Right lobe of liver (tissue), 6 donors: ENCODE measurements at places on chromosomes 3 and 15. TPM values are rescaled to one million over a fixed set of nuclear protein-coding genes. Genes with fewer than 3 reads are reported as not detected.

The PLOD2 gene
- total RNA-seq, result 82.8 TPM

The RARRES1 gene
- 8.1 TPM for total RNA-seq

- H3K4me1 ChIP-seq, result no peaks in the 10 kb centered on the region
- no peaks in the 10 kb centered on the region for H3K27me3 ChIP-seq
- H3K4me3 ChIP-seq, result no peak overlapping the region
- no peak overlapping the region for H3K27ac ChIP-seq
Observed at GRCh38 chr3:22729212-22729611, 473.9 kb upstream of the UBE2E2 start.

The VEPH1 gene
- 0.77 TPM for total RNA-seq

DNA sequence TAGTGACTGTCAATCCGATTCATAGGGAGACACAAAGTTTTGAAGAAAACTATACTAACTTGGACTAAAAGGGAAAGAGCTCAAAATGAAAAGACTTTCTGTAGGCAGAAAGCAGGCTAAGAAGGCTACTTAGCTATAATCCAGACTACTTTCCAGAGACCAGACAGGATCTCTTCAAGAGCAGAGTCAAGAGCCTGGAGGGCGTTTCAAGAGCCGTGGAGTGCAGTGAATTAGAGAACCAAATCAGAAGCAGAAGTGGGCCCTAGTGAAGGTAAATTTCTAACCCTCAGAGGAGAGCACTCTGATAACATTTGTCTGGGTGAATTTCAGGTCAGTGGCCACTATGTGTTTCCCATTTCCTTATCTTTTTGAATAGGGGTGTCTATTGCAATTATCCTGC is 76.4 kb downstream of the CGGBP1 start:
- no peaks in the 10 kb centered on the region for H3K4me1 ChIP-seq
- H3K4me3 ChIP-seq, result no peak overlapping the region
- H3K36me3 ChIP-seq, result no peaks in the 10 kb centered on the region
- DNase-seq, result no peak
- no peaks in the 10 kb centered on the region for H3K27me3 ChIP-seq

GRCh38 chr3:24843955-24844354 is 349.3 kb upstream of the THRB start:
- H3K27me3 ChIP-seq, result no peaks in the 10 kb centered on the region
- no peak for DNase-seq
- H3K4me3 ChIP-seq, result no peak overlapping the region
- H3K36me3 ChIP-seq, result no peaks in the 10 kb centered on the region
- H3K27ac ChIP-seq, result no peak overlapping the region

- no peak overlapping the region for H3K4me3 ChIP-seq
- H3K4me1 ChIP-seq, result no peaks in the 10 kb centered on the region
- no peaks in the 10 kb centered on the region for H3K27me3 ChIP-seq
Observed at GRCh38 chr3:2822611-2823010, 287.6 kb downstream of the IL5RA start.

DNA sequence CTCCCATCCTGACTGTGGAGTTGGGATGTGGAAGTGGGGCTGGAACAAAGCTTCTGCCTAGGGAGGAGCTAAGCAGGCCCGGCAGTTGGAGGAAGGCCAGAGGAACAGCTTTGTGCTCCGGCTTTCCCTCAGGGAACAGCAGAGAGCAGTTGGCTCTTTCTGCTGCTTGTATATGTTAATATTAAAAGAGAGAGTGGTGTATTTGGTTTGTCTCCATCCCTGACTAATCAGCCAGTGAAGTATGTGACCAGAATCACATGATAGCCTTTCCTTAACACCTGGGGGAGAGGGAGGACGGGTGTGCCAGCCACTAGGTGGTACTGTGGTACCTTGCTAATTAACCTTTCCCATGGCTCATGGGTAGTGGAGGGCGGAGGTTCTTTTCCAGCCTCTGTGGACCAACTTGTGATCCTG is 10.0 kb downstream of the EIF2B5 start:
- DNase-seq, result no peak
- no peaks in the 10 kb centered on the region for H3K4me1 ChIP-seq
- H3K4me3 ChIP-seq, result no peak overlapping the region
- peaks cover 8% of the 10 kb centered on the region for H3K36me3 ChIP-seq

DNA sequence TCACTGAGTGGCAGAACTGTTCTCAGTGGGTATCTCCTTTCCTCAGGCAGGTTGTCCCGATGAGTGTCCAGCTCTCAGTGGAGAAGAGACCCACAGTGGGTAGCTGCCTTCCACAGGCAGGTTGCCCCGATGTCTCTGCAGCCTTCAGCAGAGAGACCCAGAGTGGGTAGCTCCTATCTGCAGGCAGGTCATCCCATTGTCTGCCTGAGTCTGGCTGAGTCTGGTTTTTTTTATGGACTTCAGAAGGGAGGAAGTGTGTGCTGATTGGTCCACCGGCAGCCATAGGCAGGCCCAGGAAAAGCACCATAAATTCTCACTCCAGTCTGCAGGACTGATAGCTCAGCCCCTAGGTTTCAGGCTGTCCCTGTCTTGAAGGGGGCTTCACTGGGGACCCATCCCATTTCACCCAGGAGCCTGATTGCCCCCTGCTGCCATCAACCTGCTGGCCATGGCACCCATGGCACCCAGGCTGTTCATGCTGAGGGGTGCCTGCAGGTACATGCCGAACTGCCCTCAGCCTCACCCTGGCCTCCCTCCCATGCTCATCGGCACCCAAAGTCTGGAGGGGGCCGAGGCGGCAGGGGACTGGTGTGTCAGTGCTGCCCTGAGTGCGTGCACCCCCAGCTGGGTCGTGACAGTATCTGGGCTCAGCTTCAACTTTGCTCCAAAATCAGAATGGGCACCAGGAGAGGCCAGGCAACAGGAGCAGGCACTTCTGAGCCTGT is 3.6 kb upstream of the LIMD1 start:
- no peaks in the 10 kb centered on the region for H3K27me3 ChIP-seq
- DNase-seq, result no peak
- no peaks in the 10 kb centered on the region for H3K36me3 ChIP-seq
- no peak overlapping the region for H3K27ac ChIP-seq
- no peak overlapping the region for H3K4me3 ChIP-seq
- H3K4me1 ChIP-seq, result peaks cover 19% of the 10 kb centered on the region

The GTPBP8 gene
- total RNA-seq, result 10.9 TPM

- no peaks in the 10 kb centered on the region for H3K36me3 ChIP-seq
- no peaks in the 10 kb centered on the region for H3K4me1 ChIP-seq
- DNase-seq, result no peak
- H3K27ac ChIP-seq, result no peak overlapping the region
- H3K4me3 ChIP-seq, result no peak overlapping the region
Observed at GRCh38 chr3:123728014-123728413, 143.2 kb upstream of the HACD2 start.

- no peaks in the 10 kb centered on the region for H3K36me3 ChIP-seq
- no peaks in the 10 kb centered on the region for H3K4me1 ChIP-seq
Observed at GRCh38 chr3:172607305-172608121, 84.3 kb upstream of the TNFSF10 start.

The CLRN1 gene
- not detected for total RNA-seq

DNA sequence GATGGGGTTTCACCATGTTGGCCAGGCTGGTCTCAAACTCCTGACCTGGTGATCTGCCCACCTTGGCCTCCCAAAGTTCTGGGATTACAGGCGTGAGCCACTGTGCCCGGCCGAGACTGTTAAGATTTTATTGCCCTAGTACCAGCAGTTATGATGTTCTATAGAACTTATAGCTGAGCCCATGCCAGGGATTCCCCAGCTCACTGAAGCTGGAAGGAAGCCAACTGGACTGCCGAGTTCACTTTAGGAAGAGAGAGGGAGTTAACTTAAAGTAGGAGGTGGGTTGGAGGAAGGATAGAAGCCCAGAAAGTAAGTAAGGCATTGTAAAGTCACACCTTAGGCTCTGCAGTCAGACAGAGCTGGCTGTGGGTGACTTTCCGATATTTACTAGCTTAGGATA is 101.1 kb upstream of the BOC start:
- no peak overlapping the region for H3K27ac ChIP-seq
- H3K4me3 ChIP-seq, result no peak overlapping the region
- H3K4me1 ChIP-seq, result no peaks in the 10 kb centered on the region
- no peak for DNase-seq
